HAP-1 (cell line): ENCODE measurements at places on chromosomes 6 and 20.

DNA sequence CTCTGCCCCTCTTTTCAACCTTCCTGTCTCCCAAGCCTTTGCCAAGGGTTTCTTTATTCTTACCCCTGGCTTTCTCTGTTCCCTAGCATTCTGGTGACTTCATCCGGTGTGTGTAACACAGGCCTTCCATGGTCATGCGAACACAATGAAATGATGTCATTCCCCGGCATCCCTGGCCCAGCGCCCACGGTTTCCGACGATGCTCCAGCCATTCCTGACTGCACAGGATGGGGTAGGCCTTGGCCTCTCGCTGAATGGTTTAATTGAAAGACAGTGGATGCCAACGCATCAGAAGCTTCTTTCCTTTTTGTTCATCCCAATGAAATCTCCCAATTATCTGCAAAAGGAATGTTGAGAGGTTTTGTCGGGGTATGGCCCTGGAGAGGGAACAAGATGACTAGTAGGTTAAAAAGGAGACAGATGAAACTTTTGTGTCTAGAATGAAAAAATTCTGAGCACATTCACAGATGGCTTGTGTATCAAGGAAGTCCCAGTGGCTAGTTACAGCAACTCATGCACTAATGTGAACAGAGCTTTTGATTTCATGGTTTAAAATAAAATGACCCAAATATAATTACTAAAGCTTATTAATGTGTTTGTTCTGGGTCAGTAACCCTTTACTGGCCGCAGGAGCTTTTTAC is 655.0 kb downstream of the QKI start:
- DNase-seq = no peak

DNA sequence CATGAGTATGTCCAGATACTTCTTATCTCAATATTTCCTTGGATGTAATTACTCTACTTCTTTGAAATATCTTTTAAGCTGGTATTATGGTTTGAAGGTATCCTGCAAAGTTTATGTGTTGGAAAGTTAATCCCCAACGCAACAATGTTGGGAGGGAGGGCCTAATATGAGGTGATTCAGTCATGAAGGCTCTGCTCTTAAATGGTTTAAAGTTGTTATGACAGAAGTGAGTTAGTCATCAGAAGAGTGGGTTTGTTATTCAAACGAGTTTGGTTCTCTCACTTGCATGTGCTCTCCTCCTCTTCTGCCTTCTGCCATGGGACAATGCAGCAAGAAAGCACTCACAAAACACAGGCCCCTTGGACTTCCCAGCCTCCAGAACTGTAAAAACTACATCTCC is 176.3 kb downstream of the KCNQ5 start:
- DNase-seq = no peak

- DNase-seq = no peak
Observed at GRCh38 chr6:108737594-108738546, 110.4 kb upstream of the ARMC2 start.

DNA sequence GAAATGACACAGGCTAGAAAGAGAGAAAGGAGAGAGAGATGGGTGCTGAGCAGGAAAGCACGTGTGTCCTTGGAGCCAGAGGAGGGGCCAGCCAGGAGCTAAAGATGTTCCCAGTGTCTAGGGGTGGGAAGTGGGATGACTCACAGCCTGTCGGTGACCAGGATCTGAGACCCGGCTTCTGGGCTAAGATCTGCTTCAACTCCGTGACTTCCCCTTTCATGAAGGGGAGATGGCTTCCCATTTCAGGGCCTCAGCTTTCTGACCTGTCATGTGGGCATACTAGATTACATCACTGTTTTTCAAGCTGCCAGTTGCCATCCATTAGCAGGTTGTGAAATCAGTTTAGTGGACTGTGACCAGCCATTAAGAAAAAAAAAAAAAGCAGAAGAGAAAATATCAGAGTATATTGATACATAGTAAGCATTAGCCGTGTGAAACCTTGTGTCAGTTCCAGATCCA is 5.4 kb downstream of the TGM3 start:
- no peak for DNase-seq

DNA sequence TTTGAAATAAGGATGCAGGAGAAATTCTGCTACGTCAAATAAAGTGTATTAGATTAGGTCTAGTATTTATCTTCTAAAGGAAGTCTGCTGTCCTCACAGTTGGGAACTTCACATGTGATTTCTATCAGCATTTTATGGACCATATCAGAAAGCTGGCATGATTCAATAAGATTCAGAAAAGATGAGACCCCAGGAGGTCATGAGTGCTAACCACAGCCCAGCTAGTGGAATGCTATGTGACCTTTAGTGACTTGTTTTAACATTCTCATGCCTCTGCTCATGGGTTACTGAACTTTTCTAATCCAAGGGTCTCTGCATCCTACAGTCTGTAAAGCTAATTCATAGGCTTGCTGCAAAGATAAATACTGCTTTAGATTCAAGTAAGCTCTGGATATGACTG is 150.1 kb downstream of the GMPR start:
- DNase-seq = no peak

DNA sequence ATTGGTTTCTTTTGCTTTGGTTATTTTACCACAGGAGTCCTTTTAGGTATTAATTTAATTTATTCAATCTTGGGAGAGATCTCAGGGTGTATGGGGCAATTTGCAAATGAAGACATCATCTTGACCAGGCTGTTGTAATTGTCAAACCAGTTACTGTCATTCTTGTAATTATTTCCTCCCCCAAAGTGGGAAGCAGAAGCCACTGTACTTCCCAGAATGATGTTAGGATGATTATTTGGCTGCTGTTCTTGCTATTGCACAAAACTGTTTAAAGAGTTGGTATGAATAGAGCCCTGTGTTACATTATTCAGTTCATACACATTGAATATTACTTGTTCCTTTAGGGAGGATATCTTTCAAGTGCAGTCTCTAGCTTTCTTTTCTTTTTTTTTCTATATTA is 1.7 kb downstream of the TAAR6 start:
- no peak for DNase-seq

DNA sequence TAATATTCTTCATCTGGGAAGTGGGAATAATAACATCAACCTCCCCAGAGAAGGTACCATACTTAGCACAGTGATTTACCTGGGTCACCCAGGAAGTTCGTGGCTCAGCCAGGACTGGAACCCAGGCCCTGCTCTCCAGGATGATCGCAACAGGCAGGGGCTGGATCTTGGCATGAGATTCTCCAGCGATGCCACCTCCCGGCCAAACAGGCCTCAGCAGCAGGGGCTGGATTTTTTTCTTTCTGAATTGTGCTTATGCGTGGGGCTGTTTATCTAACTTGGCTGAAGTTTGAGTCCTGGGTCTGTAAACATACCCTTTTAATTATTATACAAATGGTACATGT is 129.5 kb upstream of the PTPN1 start:
- DNase-seq = no peak

DNA sequence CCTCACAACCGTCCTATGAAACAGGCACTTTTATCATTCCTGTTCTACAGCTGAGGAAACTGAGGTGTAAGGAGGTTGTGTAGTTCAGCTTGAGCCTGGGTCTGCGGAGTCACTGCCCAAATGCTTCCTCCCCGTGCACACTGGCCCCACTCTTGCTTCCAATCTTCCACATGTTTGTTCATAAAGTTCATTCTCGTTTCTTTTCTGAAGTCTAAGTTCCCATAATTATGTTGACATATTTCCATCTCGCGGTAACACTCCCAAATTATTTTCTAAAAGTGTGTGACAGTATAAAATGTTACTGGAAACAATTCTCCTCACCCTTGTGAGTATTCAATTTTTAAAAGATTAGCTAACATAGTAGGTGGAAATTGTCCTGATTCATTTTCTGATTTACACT is 106.9 kb downstream of the SLC22A3 start:
- DNase-seq = no peak
